Stimulated activated CD8-positive, alpha-beta memory T cell treated with anti-CD3 and anti-CD28 coated beads, Interleukin-15, amount 100 ng/mL, for 4 hours (primary cell): ENCODE measurements at places on chromosomes 3 and 15.

- no peak for DNase-seq
Observed at GRCh38 chr3:161851941-161852566, 355.4 kb downstream of the OTOL1 start.

DNA sequence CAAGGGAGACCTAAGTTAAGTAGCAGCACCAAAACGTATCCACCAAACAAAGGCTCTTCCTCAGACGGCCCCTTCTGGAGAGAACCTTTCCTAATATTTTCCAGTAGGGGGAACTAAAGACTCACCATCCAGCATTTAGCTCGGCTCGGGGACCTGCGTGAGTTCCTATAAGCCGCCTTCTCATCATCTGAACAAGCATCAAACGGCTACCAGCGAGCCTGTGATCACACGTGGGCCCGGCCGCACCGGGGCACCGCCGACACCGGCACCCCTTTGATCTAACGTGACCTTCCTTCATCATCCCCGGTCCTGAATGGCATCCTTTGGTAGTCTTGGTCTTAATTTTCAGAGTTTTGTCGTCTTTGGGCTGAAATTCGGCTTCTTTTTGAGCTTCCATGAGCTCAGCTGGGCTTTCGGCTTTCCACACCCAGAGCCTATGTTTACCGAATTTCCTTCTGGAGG lies 1.4 kb upstream of the ROBO2 start:
- no peak for DNase-seq

GRCh38 chr15:95616306-95616705 lies 714.2 kb upstream of the NR2F2 start:
- DNase-seq, result no peak

- DNase-seq, result no peak
Observed at GRCh38 chr3:150538324-150539208, 7.7 kb downstream of the SERP1 start.

- DNase-seq, result no peak
Observed at GRCh38 chr3:125367403-125368230, 7.5 kb downstream of the ZNF148 start.
